GM12878 (cell line): ENCODE measurements at places on chromosomes 3 and 15. TPM values are rescaled to one million over a fixed set of nuclear protein-coding genes. Genes with fewer than 3 reads are reported as not detected.

SNURF gene
- 7.0 and 8.7 TPM in 2 replicates for polyA plus RNA-seq

NR1I2 gene
- 0.28 and 0.47 TPM in 2 replicates for polyA plus RNA-seq

LRRN1 gene
- polyA plus RNA-seq: not detected in 2 replicates

GLDN gene
- 0.02 TPM in 1 of 2 replicates, not detected in the other for polyA plus RNA-seq

KIF15 gene
- polyA plus RNA-seq: 32.4 and 34.0 TPM in 2 replicates

ARPC4 gene
- polyA plus RNA-seq: 326 and 348 TPM in 2 replicates

TMEM158 gene
- not detected in 2 replicates for polyA plus RNA-seq

MESD gene
- 36.4 and 39.8 TPM in 2 replicates for polyA plus RNA-seq

- DNase-seq: no peak
Observed at GRCh38 chr15:65394936-65395335, 17.1 kb upstream of the IGDCC3 start.

DNA sequence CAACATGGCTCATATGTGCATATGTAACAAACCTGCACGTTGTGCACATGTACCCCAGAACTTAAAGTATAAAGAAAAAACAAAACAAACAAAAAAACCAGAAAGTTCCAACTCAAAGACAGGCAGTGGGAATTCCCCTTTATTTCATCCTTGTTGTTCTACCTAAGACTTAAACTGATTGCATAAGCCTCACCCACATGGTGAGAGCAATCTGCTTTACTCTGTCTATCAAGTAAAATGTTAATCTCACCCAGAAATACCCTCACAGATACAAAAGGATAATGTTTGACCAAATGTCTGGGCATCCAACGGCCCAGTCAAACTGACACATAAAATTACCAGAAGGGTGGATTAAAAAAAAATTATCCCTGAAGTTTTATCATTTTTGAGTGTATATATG is 190.9 kb upstream of the PLSCR5 start:
- DNase-seq: no peak

DNA sequence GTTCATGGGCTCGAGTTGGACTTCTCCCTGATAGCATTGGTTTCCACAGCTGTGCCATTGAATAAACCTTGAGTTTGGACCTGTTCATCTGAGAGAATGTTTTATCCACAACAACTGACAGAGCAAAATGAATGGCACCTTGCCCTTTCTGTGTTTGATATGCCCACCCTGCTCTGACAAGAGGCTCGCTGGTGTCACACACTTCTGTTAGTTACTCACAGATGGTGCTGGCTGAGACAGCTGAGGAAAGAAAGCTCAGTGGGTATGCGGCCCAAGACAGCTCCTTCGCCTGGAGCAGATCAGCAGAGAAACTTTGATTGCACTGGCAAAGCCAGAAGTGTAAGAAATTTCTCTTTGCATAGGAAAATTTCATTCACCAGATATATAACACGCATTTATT is 2.5 kb upstream of the CAPN3 start:
- DNase-seq: no peak

- no peak for DNase-seq
Observed at GRCh38 chr15:68126396-68126795, 72.3 kb downstream of the PIAS1 start.

GRCh38 chr15:71962537-71962936 is 152.2 kb downstream of the NR2E3 start:
- DNase-seq: peak; percentile 1

- DNase-seq: no peak
Observed at GRCh38 chr3:104040896-104041295, 1325.8 kb upstream of the ALCAM start.

GRCh38 chr15:84638103-84638502 is 16.0 kb downstream of the WDR73 start:
- DNase-seq: no peak

DNA sequence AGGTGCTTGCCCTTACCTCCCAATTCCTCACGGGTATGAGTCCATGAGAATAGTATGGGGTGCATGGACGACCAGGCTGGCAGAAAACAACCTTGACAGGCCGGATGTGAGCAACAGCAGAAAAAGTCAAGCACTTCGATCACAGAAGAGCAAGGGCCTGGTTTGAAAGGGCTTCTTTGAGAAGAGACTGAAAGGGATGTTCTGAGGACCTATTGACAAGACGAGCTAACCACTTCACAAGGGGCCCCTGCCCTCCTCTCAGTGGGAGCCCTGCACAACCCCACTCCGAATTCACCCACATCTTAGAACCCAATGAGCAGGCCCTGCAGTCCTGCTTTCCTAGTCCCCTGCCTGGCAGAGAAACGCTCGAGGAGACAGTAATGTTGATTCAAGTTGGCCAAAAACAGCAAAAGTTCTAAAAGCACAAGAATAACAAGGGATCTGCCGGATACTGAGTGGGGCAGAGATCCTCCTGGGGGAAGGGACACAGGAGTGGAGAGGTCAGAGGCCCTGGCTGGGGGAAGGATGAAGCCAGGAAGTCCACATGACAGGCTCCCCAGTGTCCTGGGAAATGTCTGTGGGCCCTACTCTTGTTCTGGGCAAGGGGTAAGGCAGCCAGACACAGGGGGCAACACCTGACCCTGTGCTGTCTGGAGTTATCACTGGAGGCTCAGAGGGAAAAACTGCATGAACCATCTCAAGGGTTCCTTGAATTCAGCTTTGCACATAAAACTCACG is 14.8 kb upstream of the CX3CR1 start:
- no peak for DNase-seq

DNA sequence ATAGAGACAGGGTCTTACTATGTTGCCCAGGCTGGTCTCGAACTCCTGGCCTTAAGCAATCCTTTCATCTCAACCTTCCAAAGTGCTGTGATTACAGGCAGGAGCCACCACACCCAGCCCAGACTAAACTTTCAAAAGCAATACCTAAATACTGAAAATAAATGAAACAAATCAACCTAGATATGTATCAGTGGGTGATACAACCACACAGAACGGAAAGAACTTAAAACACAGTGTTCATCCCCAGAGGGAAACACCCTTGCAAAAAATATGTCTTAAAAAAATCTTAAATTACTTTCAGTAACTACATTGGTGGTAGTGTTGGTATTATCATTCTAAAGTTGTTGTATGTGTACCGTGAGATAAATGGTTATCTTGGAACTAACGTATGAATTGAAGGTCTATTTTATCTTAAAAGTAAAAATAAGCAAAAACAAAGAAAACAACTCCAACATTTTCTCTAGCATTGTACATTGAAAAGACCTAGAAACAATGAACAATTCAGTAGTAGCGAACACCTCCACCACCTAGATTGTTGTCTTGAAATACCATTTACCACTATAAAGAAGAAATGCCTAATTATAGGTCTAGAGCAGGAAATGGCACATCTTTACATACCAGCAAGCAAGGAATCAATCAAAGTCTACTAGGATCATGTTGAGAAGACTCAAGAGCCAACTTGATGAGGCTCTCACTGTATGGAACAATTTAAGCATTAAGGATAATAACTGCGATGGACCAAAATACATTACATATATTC is 24.7 kb downstream of the SLTM start:
- DNase-seq: no peak

DNA sequence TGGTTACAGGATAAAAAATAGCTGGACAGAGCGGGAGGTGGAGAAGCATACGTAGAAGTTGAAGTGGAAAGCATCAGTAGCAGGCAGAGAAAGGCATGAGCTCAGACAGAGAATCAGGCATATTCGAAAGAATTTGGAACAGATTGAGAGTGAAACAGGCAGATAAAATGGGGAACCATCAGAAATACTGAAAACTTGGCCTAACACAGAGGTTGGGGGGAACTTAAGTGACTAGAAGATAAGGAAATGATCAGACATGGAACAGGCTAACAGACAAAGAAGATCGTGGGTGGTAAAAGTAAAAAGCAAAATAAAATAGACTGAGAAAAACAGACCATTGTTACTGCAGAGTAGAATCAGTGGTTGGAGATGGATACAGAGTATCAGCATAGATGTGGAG is 32.9 kb downstream of the GTF2E1 start:
- DNase-seq: no peak

DNA sequence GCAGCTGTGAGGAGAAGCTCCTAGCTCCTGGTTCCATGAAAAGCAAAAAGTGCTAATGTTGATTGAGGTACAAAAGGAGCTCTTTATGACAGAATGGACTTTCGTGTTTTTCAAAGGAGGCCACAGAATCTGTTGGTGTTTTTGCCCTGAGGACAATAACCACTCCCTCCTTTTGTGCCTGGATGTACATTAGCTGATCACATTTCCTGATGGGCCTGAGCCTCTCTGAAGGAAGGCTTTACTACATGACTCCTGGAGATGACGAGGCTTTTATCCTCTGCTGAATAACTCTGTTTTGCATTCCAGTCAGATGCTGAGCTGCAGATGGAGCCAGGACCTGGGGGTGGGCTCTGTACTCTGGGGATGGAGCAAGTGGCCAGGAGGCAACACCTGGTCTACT is 301.9 kb downstream of the CACNA2D3 start:
- no peak for DNase-seq

DNA sequence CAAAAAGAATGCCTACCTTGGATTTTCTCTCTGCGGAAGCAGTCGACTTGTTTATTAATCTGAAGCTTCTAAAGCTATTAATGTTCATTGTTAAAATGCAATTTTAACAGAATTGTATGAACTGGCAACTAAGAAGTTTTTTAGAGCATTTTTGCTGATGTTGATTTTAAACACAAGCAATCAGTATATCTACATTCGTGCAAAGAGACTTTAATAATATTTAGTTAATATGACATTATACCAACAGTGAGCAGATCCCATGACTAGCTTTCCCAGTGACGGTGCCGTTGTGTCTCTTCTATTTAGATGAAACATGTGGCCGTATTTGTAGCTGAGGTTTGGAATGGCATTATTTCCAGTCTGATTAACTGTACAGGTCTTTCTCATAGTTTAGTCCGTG is 88.0 kb downstream of the PEX5L start:
- no peak for DNase-seq

GRCh38 chr3:70743754-70744153 is 431.3 kb upstream of the MDFIC2 start:
- DNase-seq: no peak

GRCh38 chr3:188021502-188022040 is 132.4 kb upstream of the LPP start:
- DNase-seq: no peak

- DNase-seq: no peak
Observed at GRCh38 chr3:152230370-152230769, 38.4 kb upstream of the MBNL1 start.

GRCh38 chr3:14602804-14603644 is 48.5 kb upstream of the CCDC174 start:
- no peak for DNase-seq

DNA sequence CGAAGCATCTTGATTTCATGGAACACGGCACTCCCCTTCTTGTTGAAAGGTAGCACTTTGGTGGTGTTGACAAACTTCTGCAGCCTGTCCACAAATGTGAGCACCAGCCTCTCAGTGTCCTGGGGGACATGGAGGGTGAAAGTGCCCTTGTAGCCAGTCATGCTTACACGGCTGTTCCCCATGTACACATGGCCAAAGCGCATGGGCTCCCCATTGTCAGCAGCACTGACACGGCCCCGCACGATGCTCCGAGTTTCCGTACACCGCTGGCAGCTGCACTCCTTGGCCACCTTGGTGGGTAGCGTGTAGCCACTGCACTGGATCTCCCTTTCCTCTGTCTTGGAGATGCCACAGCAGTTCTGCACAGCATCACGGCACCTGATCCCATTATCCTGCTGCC is 12.7 kb downstream of the CILP start:
- no peak for DNase-seq

DNA sequence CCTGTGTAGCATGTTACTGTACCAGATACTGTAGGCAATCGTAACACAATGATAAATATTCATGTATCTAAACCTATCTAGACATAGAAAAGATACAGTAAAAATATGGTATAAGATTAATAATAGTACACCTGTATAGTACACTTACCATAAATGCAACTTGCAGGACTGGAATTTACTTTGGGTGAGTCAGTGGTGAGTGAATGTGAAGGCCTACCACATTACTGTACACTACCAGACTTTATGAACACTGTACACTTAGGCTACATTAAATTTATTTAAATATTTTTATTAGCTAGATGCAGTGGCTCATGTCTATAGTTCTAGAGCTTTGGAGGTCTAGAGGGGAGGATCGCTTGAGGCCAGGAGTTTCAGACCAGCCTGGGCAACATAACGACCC is 186.6 kb upstream of the ROPN1 start:
- DNase-seq: no peak

GRCh38 chr15:74193299-74193718 is 9.3 kb downstream of the STRA6 start:
- DNase-seq: peak; percentile 37

- no peak for DNase-seq
Observed at GRCh38 chr3:122668930-122669730, 11.5 kb upstream of the PARP14 start.
